Stimulated activated CD8-positive, alpha-beta memory T cell treated with anti-CD3 and anti-CD28 coated beads, Interleukin-4, amount 100 ng/mL, for 4 hours (primary cell): ENCODE measurements at places on chromosomes 3 and 15.

DNA sequence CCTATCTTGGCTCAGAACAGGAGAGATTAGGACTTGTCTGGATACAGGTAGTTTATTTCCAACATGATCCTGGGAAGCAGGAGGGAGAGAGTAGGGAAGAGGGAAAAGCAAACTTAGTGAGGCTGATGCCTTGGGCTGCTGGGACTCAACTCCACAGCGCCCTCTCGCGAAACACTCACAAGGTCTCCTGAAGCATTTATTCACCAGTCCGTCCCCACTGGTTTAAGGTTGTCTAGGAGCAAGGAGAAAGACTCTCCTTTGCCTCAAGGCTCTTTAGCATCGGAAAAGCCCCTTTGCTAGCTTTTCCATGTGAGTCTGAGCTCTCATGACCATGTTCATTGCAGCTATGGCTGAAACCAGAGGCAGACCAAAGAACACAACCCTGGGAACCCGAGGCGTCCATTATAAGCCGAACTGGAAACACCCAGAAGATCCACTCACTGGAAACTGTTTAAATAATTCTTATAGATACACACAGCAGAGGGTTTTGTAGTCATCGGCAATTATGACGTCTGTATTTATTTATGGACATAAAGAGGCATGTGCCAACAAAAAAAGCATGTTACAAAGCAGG lies 244.5 kb downstream of the CD47 start:
- no peak for DNase-seq

- no peak for DNase-seq
These were observed 20.7 kb downstream of the CHL1 start for GRCh38 chr3:217099-217813.

GRCh38 chr3:42183991-42184632 lies 81.9 kb downstream of the CCK start:
- no peak for DNase-seq

- no peak for DNase-seq
These were observed 13.6 kb downstream of the PRR20G start for GRCh38 chr3:127274200-127274760.

DNA sequence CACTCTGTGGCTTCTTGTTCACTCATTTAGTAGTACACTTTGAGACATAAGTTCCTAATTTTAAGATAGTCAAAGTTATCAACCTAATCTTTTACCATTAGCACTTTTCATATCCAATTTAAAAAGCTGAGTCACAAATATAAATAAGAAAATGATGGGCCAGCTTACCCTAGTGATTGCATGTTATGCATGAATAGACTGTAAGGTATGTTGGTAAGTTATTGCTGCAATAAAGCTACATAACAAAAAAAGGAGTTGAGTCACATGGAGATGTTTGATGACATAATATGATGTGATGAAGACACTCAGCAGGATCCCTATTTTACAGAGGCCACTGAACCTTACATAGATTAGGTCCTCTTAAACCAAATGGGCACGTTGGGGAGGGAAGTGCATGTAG lies 161.3 kb downstream of the OCA2 start:
- no peak for DNase-seq

DNA sequence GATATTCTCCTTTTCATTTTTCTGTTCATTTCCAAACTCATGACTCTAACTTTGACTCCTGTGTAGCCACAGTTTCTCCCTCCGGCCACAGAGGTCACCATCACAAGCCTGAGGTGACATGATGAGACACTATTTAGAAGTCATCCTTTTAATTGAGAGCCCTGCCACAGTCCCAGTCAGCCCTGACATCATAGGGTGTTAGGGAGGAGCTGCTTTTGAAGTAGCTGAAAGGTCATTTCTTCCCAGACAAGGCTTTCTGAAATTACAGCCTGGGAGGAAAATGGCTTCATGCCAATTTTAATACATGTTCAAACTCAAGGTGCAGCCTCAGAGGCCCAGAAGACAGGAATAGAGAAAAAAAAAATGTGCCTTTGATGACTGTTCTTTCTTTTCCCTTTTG lies 532.8 kb upstream of the TGFBR2 start:
- no peak for DNase-seq

DNA sequence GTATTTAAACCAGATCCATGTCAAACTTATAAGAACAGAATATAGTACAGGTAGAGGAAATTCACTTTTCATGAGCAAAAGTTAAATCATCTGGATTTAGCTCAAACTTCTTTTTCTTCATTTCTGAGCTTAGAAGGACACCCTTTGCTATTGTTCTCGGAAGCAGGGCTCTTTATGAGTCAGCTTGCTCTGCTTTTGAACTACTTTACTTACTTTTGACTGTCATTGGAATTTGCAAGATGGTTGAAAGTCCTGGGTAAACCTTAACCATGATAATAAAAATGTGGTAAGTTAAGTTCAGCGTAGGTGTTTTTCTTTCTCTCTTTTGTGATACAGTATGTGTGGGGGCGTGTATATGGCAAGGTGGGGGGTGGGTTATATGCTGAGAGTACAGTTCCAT lies 312.7 kb upstream of the DPH6 start:
- DNase-seq = no peak

DNA sequence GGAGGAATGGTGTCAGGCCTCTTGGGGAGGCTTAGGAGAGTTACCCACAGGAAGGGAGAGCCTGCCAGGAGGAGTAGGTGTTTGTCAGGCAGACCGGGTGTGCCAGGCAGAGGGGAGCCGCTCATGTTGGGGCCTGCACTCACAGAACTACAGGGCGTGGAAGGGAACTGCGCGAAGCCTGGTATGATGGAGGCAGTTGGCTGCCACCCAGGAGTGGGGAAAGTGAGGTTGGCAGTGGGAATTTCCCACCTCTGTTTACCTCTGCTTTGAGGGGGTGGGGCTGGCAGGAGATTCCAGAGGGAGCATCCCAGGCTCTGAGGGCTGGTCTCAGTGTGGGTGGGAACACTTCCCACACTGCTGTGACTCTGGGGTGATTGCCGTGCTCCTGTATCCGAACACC lies 99.9 kb downstream of the SLCO3A1 start:
- no peak for DNase-seq

GRCh38 chr15:29822684-29823459 lies 604 bp upstream of the TJP1 start:
- no peak for DNase-seq

DNA sequence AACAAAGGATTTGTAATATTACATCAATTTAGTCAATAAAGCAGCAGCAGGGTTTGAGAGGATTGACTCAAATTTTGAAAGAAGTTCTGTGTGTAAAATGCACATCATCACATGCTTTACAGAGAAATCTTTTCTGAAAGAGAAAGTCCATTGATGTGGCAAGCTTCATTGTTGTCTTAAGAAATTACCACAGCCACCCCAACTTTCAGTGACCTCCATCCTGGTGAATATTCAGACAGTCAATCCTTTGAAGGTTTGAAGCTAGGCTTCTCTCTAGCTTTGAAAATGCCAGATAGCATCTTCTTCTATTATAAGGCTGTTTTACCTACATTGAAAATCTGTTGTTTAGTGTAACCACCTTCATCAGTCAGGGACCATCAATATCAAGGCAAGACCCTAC lies 51.8 kb upstream of the SETMAR start:
- no peak for DNase-seq

DNA sequence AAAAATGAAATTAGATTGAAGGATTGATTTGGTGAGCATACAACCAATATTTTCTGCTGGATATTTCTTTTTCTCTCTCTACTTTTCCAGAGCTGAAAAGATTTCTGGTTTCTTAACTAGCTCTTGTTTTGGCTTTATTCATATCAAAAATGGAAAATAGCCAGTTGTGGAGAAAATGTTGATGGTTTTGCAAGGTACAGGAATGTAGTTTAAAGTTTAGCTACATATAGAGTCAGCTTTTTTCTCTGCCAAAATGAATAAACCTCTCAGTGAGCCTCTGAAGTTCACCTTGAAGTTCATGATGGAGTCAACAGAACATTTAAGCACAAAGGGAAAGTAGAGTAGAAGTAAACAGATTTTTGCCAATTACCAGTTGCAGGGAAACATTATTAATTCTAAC lies 720.5 kb upstream of the ALCAM start:
- no peak for DNase-seq

DNA sequence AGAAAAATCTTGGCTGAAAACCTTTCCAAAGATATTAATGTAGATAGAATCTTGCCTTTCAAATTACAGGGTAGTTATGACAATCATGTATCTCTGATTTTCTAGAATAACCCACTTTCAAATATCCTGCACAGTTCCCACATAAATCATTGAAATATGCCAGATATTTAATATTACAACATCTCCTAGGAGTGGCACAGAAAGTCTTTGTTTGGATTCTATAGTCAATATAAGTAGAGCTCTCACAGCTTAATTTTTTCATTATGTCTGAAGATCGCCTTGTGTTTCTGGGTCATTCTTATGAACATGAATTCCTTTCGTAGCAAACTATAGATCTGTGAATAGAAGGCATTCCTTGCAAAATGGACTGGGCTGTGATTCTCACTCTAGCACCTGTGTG lies 5.0 kb downstream of the RARB start:
- no peak for DNase-seq
